Fibroblast of the aortic adventitia (primary cell): ENCODE measurements at places on chromosomes 7 and 10. TPM values are rescaled to one million over a fixed set of nuclear protein-coding genes. Genes with fewer than 3 reads are reported as not detected.

The PNLIPRP3 gene
- total RNA-seq: not detected in 2 replicates

The PRKAR2B gene
- total RNA-seq: 2.7 and 6.9 TPM in 2 replicates

The CCZ1B gene
- total RNA-seq: 45.6 and 114 TPM in 2 replicates

The GRB10 gene
- 20.1 and 39.1 TPM in 2 replicates for total RNA-seq

The FOXI2 gene
- total RNA-seq: not detected in 2 replicates

The MEOX2 gene
- 2.6 and 13.0 TPM in 2 replicates for total RNA-seq

The ADCYAP1R1 gene
- not detected in 2 replicates for total RNA-seq

The CRHR2 gene
- not detected in 2 replicates for total RNA-seq

The INA gene
- 0.33 and 0.90 TPM in 2 replicates for total RNA-seq

The MKLN1 gene
- total RNA-seq: 41.5 and 71.9 TPM in 2 replicates
